ENCODE measurements at places on chromosomes 6 and 20.

GRCh38 chr20:35284267-35284991, at the start of gene EIF6:
Gene EIF6 (minus strand): TSS chr20:35284772. CDS start chr20:35284487, 285 bp downstream.
- peak; percentile 73 for DNase-seq

DNA sequence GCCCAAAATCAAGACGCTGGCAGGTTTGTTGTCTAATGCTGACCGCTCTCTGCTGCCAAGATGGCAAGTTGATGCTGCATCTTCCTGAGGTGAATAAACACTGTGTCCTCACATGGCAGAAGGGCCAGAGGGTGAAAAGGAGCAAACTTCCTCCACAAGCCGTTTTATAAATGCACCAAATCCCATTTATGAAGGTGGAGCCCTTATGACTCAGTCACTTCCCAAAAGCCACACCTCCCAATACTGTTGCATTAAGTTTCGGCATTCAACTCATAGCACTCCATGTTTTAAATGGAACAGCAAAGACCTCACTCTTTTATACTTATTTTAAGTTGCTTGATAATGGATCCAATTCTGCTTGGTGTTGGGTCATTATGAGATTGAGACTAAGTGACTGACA, 316.6 kb downstream of the RFPL4B start:
- no peak for DNase-seq

GRCh38 chr20:39961637-39962244, 727.3 kb downstream of the MAFB start:
- no peak for DNase-seq

DNA sequence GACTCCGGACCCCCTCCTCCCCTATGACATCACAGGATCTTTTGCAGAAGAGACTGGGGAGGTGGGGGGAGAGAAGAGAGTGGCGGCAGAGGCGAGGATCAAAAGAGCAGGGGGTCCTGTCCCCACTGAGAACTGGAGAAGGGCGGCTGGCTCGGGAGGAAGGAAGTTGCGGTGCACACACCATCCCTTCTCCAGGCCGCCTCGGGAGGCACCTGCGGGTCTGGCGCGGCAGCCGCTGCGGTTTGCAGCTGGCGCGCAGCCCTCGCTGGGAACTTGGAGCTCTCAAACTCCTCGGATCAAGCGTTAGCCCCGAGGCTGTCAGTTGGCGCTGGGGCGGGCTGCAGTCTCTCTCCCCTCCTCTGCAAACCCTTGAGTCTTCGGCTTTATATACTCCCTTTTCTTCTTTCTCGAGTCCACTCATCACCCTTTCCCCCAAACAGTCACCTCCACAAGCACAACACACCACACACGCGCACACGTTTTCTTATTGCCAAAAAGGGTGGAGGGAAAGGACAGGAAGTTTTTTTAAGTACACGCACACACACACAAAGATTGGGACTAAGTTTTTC, 180.7 kb downstream of the TBXT start:
- no peak for DNase-seq

DNA sequence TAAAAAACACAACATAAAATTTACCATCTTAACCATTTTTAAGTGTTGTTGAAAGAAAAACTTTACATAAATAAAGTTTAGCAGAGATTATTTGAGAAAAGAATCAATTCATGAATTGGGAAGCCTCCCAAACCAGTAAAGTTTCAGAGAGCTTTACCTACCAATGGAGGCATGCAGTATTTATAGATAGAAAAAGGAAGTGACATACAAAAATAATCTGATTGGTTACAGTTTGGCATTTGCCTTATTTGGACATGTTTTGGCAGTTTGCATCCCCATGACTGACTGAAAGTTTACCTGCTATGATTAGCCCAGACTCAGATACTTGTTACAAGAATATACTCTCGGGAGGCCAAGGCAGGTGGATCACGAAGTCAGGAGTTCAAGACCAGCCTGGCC, 3.7 kb upstream of the CMTR1 start:
- DNase-seq = no peak

DNA sequence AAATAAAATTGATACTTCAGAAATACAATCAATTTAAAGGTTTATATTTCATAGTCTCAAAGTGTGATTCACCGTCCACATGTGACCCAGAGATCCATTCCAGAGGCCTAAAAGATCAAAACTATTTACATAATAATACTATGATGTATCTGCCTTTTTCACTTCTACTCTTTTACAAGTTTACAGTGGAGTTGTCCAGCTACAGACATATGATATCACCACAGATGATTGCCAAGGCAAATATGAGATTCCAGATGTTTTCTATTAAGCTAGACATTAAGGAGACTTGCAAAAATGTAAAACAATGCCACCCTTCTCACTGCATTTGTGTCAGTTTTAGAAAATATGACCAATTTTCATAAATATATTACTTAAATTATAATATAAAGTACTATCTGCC, 443.7 kb downstream of the GJA1 start:
- no peak for DNase-seq

DNA sequence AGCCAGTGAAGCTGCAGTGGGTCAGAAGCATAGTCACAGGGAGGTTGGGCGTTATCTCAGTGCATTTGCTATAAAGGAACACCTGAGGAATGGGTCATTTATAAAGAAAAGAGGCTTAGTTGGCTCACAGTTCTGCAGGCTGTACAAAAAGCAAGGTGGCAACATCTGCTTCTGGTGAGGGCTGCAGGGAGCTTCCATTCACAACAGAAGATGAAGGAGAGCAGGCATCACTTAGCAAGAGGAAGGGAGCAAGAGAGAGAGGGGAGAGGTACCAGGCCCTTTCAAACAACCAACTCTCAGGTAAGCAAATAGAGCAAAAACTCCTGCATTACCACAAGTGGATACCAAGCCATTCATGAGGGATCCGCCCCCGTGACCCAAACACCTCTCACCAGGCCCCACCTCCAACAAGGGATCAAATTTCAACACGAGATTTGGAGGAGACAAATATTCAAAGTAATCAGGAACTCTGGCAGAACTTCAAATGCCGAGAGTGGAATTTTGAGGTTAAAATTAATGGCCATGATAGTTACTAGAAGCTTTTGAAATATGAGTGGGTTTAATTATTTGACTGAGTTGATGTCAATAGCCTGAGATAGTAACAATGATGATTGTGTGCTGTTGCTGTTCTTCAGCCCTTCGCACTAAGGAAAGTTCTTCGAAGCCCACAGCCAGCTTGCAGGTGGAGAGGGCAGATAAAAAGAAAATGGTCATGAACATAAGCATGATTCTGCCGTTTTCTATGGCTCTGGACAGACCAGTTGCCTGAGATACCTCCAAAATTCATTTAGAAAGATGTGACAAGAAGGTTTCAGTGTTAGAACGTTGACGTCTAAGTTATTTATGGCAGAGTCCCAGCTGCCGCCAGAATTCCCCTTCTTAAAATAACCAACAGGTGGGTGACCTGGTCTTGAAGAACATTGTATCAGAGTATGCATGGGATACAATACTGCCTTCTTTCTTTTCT, 55.3 kb upstream of the ADTRP start:
- no peak for DNase-seq

DNA sequence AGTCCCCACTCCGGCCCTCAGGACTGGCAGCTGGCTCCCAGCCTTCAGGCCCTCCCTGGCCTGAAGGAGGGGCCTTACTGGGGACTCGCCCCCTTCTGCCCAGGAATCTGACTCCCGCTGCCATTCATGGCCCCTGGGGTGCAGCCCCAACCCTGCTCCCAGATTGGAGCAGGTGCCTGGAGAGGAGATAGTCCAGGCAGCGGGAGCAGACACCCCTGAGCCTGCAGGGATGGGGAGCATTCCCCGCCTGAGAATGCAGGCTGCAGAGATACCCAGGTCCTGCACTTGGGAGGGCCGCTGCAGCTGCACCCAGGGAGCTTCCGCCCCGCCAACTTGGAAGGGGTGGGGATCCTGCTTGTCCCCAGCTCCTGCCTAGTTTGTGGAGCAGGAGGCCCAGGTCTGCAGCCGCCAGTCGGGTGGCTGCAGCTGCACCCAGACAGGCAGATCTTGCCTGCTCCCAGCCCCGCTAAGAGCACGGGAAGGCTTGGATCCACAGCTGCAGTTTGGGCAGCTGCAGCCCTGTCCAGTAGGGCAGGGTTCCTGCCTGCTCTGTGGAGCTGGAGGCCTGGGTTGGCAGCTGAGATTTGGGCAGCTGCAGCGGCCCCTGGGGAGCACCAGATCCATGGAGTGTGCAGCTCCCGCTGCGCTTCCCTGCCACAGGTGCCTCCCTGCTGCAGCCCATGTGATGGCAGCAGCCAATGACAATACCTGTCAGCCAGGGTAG, 5.2 kb downstream of the GTSF1L start:
- no peak for DNase-seq
